Activated CD4-positive, alpha-beta T cell treated with anti-CD3 and anti-CD28 coated beads for 24 hours (primary cell): ENCODE measurements at places on chromosomes 2 and 18.
A peak's percentile ranks its signal among the peaks of the same experiment; 100 is the strongest.

DNA sequence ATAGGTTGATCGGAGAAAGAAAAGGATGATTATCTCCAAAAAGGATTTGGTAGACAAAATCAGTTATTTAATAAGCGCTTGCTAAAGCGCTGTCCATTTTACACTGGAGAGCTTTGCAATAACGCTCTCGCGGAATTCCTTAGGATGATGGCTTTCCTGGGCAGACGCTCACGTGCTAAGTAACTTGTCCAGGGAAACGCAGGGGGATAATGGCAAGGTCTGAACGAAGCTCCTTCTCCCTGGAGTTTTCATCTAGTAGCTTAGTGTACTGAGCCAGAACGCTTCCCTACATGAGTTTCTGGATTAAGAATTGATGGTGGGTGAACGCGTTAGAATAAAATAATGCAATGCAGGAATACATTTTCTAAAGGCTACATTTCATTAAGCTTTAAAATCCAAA is 739.5 kb upstream of the SALL3 start:
- DNase-seq, result no peak

GRCh38 chr18:23871410-23871809 is 143.1 kb upstream of the TTC39C start:
- peak; percentile 5 for DNase-seq

- peak; percentile 45 for DNase-seq
Measured at GRCh38 chr2:101900375-101900774, 91.4 kb upstream of the IL1R2 start.

GRCh38 chr18:58416014-58416703 is 212.7 kb downstream of the ALPK2 start:
- no peak for DNase-seq

DNA sequence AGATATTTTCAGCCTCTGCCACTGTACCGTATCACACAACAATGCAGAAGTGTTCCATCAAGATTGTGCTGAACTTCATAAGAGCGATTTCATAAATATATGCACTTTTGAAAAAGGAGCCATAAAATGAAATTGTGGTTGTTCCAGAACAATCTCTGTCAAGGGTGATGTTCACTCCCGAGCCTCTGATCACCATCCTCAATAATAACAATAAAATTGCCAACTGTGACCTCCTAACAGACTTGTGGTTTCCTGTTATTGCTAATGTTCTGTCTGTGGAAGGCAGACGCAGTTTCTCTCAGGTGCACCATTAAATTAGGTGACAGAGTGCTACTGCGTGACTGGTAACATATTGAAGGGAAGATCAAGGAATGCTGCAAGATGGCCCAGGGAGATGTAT is 383.7 kb downstream of the SOCS6 start:
- no peak for DNase-seq

DNA sequence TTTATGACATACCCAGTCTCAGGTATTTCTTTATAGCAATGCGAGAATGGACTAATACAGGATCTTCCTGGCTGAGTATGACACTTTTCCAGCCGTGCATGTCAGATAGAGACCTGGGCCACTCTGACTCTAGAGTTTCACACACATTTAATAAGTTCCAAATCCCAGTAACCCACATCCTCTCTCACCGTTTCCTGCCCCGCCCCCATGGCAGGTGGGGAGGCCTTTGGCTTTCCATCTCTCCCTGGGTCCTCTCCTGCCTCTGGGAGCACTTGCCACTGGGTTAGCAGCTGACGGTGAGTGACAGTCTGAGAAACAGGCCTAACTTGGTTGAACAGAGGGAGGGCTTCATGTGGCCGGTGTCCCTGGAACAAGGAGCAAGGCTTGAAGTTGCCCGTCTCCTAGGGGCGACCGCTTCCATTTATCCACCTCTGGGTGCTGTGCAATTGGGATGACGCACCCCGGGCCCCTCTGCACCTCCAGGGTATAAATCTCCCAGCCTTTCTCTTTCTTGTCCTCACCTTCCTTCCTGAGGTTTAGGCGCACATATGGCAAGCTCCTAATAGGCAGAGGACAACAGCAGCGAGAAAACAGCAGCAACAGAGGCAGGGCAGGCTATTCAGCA is 152.7 kb upstream of the HDAC4 start:
- no peak for DNase-seq

- no peak for DNase-seq
Measured at GRCh38 chr2:70832386-70832785, 3.2 kb downstream of the CD207 start.

DNA sequence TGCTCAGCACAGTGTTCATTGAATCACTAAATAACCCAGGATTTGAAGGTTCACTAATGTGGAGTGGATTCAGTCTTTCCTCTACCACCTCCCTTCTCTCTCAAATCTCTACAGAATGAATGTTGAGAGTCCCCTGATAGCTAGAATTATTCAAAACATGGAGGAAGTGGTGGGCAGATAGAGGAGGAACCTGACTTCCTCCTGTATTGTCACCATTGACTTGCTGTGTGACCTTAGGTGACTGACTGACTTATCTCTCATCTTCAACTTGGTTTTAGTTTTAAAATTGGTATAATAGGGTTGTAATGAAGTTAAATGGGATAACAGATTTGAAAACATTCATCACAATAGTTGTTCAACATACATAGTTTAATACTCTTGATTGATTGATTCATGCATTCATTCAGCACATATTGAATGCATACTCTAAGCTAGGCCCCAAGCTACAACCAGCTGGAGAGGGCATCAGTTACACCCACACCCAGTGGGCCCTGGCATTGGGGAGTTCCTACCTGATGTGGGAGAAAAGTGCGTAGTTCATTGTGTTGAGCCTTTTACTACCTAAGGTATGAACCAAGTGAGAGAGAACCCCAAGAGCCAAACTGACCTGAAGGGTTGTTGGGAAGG is 96.0 kb downstream of the WDR7 start:
- no peak for DNase-seq

GRCh38 chr2:177171418-177171865 is 41.2 kb upstream of the HNRNPA3 start:
- no peak for DNase-seq

DNA sequence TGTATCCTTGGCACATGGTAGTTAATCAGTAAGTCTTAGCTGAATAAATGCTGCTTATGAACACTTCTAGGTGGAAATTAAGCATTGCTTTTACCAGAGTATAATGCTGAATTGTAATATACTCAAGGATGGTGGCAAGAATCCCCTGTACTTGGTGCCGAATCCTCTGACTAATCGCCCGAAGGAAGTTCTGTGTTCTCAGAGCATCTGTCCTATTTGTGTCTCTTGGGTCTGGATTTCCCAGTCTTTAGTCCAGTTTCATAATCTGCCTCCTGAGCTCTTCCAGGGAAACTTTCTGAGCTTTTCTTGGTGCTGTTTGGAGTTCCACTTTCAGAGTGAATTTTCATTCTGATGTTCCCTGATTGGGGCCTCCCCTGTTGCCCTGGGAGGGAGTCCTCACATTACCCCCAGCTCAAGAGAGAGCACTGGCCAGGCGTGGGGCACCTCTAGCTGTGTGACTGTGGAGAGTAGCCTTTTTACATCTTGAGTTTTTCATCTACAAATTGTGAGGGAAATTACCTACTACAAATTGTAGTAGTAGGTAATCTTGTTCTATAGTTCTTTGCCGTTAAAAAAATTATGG is 144.9 kb downstream of the LTBP1 start:
- no peak for DNase-seq
